Fibroblast of skin of left biceps (primary cell): ENCODE measurements at places on chromosomes 2 and 18.

DNA sequence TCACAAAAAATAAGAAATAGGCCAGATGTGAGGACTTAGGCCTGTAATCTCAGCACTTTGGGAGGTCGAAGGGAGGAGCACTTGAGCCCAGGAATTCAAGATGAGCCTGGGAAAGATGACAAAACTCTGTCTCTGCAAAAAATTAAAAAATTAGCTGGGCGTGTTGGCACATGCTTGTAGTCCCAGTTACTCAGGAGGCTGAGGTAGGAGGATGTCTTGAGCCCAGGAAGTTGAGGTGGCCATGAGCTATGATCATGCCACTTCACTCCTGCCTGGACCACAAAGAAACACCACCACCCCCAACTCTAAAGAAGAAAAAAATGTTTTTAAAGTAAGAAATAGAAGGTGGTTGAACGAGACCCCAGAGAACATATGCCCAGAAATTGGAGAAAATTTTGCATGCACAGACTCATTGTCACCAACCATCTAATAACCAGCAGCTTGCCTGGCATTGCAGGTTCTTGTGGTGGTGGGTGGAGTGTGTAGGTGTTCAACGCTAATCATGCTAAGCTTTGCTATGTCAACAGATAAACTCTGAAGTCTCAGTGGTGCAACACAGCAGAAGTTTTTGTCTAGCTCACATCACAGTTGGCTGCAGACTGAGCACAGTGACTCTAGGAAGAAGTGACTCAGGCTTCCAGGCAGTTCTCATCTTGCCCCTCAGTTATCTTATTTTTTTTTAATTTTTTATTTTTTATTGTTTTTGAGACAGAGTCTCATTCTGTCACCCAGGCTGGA lies 18.6 kb downstream of the ARL4C start:
- no peak for DNase-seq

- no peak for DNase-seq
These were observed 593 bp upstream of the SDC1 start for GRCh38 chr2:20225294-20226151.

GRCh38 chr18:42157878-42158277 lies 202.8 kb downstream of the PIK3C3 start:
- DNase-seq: no peak

- DNase-seq: peak; percentile 15
These were observed 390.9 kb downstream of the NBAS start for GRCh38 chr2:15170070-15170775.

GRCh38 chr2:237115870-237116269 lies 30.2 kb downstream of the COPS8 start:
- no peak for DNase-seq

GRCh38 chr2:168439536-168439935 lies 16.5 kb upstream of the CERS6 start:
- no peak for DNase-seq

DNA sequence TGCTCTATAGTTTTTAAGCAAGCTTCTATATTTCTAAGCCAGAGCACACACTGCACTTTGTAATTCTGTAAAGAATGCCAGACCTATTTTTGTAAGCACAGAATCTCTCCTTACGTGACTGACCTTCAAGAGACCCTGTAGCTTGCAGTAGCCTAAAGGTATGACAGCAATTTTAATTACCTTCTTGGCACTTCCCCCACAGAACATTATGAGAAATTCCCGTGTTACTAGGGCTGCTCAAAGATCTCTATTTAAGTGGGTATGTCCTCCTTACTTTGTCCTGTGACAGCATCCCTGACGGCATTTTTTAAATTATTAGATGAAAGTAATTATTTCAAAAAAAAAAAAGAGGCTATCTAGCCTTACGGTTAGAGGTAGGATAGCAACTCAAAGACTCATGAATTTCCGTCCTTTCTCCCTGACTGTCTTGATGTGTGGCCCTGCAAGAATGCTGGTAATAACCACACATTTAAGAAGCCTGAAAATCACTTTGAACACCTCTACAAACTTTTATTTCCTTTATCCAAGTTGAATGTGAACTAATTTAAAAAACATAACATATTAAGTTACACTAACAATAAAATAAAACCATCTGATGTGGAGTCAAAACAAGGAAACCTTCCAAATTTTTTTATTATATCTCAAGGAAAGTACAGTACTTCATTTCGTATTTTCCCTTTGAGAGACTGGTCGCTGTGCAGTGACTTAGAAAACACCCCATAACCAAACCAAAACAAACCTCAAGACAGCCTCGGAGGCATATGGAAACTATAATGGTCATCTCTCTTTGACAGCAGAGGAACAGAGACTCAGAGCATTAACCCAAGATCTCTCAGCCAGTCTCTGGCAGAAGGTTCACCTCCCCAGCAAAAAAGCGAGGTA lies 54.9 kb downstream of the THUMPD2 start:
- DNase-seq: no peak

DNA sequence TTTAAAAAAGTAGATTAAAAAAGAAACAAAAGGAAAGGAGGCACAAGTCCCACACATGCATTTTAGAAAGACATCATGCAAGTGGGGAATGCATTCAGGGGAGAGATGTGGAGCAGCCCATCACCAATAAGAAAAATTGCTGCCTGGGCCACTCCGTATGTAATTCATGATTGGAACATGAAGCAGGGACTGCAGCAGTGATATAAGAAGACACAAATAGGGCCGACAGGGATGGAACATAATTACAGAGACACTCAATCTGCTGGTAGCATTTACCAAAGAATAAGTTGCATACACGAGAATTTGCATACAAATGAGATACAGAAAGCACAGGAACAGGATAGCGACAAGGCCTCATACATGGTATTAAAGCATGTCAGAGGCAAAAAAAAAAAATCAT lies 6.5 kb upstream of the AFF3 start:
- no peak for DNase-seq

GRCh38 chr2:104502901-104503300 lies 351.0 kb upstream of the POU3F3 start:
- no peak for DNase-seq

- no peak for DNase-seq
These were observed 49.0 kb upstream of the TMEM18 start for GRCh38 chr2:726169-726568.

DNA sequence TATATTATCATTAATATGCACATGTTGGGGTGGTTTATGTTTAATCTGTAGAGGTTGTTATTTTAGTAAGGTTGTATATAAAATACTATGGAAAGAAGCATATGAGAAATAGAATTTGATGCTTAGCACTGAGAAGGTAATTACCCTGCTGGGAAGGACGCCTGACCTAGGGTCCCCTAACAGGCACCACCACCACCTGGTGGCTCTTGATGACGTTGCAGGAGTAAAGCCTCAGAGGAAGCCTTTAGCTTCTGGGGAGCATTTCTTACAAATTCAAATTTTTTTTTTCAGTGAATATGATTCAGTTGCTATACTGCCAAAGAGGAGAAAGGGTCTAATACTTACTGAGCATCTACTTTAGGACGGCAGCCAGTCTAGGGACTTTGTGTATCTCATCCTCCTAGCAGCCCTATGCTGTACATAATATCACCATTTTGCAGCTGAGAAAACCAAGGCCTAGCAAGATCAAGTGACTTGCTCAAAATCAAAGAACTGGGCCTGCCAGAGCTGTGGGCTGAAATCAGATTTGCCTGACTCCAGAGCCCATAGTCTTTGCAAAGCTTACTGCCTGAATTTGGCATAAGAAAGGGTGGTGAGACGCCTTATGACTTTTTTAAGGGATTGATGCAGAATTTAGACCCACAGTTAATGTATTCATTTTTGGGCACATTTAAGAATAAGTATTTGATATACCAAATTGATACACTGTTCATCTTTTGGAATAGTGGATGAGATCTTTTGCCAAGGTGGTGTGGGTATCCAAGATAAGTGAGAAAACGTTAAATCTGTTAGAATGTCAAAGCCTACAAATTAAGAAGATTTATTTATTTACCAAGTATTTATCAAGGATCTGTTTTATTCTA lies 78.8 kb upstream of the GAREM1 start:
- DNase-seq: no peak

DNA sequence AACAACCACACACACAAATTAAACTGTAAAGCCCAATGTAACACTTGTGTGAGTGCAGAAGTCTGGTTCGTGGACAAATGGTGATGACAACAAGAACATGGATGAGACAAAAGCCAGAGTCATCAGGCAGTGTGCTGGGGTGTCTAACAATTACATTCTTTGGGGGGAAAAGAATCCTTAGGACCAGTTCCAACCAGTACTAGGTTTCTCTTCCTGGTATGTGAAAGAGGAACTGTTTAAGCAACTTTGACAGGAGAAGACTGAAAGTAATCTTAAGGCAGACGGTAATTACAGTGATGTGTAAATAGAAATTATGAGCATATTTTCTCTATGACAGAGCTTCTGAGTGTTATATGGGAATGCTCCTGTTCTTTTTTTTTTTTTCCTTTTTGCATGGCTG lies 133.4 kb downstream of the AFF3 start:
- DNase-seq: peak; percentile 95

DNA sequence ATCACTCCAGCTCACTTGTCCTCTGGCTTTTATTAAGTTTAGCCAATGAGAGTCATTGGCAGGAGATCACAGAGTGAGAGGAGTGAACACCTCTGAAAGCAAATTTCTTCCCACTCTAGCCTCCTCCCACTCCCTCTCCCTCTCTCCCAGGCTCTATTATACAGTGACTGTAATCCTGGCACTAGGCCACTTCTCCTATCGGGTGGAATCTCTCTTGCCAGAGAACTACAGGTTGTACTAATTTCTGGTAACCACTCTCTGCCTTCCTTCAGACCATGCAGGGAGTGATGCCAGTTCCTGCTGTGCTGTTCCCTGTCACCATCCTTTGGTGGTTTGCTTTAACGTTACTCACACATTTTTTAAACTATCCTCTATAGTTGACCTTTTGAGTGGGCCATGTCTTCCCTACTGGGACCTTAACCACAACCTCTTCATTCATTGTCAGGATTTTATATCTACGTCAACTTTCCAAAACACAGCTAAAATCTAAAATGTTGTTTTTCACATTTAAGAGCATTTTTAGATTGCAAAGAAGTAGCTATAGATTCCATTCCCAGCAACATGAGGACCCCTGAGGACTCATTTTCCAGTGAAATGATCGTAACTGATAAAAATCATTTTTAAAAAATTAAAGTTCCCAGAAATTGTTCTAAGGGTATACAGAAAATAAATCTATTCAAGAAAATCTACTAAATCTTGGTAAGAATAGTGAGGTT lies 217.1 kb downstream of the MREG start:
- no peak for DNase-seq

DNA sequence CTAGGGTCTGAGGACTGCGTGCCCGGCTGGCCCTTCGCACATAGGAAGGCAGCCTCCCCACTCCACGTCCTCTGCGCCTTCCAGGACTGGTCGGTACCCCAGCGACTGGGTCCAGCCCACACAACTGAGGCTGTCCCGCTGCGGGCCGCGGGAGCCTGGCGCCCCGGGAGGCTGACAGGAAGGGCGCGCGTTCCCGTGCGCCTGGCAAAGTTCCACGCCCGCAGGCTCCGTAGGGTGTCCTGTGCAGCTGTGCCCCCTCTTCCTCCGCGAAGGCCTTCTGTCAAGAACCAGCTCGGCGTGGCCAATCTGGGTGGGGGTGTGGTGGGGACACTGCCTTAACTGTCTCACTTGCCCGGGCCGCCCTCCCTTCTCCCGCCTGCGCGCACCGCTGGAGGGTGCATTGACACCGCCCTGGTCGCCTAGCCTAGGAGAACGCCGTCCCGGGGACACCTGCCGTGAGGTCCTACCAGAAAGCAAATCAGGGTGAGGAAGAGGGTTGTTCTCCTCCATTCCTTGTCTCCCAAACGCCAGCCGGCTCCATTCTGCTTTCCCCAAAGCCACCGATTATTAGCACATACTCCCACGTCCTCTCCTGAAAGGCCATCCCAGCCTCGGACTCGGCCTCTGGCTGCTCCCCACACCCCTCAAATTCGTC lies 618 bp upstream of the LYPD1 start:
- no peak for DNase-seq

DNA sequence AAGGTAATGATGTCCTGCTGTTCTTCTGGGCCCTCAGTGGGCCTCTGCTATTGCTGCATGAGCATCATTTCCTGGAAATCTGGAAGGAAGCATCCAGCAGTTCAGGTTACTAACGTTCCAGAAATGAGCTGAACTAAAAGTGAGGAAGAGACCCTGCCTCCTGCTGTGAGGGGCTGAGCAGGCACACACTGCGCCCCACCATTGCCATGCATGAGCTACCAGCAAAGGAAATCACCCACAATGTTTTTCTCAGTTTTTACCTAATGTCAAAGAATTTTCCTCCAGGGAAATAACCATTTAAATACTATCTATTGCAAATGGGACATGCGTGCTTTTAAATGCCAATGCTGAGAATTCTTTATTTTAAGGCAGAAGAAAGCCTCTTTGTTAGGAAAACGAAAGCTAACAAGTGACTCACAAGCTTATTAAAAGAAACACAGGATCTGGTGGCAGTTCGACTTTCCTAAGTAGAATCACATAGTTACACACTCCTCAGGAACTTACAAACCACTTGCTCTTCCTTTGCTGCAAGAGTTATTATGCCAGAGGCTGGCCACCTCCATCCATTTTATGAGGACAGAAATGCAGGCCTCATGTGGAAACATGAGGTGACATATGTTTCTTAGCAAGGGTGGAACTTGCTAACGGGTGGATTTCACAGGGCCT lies 152.6 kb upstream of the TTC39C start:
- no peak for DNase-seq

GRCh38 chr2:235518322-235519090 lies 24.7 kb downstream of the AGAP1 start:
- DNase-seq: no peak

- no peak for DNase-seq
These were observed 126.4 kb downstream of the TXNL1 start for GRCh38 chr18:56511996-56512395.

DNA sequence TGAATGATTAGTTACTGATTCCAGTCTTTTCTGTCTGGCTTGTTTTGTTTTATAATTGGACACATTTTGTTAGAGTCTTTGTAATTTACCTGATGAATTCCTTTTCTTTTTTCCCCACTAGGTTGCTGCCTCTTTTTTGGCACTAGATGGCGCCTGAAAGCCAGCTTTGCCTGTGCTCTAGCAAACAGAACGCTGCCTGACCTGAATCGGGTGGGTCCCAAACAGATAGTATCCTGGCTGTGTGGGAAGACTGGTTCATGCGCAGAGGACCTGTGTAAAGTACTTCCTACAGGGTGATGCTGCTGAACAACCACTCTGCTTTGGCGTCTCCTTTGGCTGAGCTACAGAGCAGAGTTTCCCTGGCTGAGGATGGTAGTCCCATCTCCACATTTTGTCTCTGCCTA lies 288.2 kb downstream of the IKZF2 start:
- DNase-seq: no peak

DNA sequence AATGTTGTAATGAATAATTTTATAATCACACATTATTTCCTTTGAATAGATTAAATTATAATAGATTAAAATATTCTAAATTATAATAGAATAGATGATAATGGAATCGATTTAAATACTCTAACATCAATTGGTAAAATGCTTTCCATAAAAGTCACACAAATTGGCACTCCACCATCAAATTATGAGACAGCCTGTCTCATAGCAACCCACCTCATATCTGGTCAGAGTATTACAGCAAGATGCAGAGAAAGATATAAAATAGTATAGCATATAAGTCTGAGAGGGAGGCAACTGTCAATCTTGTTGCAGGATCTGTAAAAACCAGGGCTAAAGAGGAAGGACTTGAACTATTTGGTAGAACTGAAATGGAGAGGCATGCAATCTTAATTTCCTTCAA lies 98.4 kb upstream of the NCKAP5 start:
- DNase-seq: no peak

- DNase-seq: no peak
These were observed 194.5 kb upstream of the STK17B start for GRCh38 chr2:196365923-196366322.
